Stimulated activated CD8-positive, alpha-beta memory T cell treated with anti-CD3 and anti-CD28 coated beads, Interleukin-4, amount 100 ng/mL, for 4 hours (primary cell): ENCODE measurements at places on chromosomes 7 and 10.

GRCh38 chr10:110802090-110802489 is 69.6 kb upstream of the PDCD4 start:
- no peak for DNase-seq

- DNase-seq = no peak
Measured at GRCh38 chr7:145339319-145339718, 503.5 kb upstream of the TPK1 start.

DNA sequence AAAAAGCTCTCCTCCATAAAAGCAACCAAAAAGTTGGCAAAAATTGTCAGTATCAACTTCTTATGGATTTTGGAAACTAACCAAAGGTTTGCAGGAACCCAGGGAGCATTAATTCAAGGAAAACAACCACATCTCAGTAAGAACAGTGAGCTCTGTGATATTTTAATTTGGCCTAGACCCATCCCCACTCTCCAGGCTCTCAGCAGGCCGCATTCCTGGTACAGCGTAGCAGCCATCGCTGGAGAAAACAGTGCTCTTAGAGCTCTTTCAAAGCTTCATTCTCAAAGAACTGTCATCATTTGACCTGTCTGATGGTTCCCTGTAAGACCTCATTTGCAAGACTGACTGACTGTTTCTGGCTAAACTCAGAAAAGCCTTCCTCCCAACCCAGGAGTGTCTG is 81.9 kb downstream of the NUDCD3 start:
- DNase-seq = no peak

DNA sequence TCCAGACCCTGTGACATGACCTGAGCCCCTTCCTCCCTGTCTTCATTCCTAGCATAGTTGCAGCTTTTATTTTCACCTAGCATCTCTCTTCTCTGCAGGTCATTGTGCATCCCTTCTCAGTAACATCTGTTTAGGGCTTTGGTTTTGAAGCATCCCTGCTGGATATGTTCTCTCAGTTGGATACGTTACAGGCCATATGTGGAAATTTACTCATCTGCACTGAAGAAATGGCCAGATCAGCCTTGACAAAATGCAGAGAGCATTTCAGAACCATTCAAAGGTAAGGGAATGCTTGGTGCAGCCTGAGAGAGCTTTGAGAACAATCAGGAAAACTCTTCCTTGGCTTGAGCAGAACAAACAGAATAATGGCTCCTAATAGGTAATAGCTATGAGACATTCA is 647.0 kb downstream of the KCNMA1 start:
- DNase-seq = no peak

DNA sequence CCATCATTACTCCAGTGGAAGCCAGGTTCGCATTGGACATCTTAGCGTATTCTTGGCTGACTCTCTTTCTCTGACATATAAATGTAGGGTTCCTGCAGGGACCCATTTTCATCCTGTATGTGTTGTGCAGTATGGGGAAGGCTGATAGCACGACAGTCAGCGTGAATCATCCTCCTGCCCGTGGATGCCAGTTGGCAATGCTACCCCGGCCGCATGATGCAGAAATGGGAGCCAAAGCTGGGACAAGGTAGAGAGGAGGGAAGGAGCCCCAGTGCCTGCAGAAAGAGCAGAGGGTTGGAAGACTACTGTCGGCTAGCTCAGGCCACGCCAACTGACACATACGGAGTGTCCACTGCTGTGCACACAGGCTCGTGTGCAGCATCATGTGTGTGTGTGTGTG is 251.6 kb downstream of the SKAP2 start:
- DNase-seq = no peak

- DNase-seq = peak; percentile 58
Measured at GRCh38 chr7:100221231-100221718, 1.5 kb downstream of the PVRIG start.

DNA sequence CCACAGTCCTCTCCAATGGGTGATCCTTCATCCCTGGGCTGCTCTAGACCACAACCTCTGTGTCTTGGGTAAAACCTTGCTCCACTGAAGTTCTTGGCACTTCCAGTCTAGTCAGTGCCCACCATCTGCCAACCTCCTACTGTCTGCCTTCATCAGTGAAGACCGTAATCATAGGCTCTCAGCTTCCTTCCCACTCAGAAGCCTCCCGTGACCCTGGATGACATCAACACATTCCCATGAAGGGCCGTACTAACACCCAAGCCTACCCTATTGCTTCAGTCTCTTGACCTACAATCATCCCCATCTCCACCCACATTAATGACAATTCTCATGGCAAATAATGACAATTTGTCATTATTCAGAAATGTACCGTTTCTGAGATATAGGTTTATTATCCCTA is 27.6 kb upstream of the GARS1 start:
- no peak for DNase-seq

DNA sequence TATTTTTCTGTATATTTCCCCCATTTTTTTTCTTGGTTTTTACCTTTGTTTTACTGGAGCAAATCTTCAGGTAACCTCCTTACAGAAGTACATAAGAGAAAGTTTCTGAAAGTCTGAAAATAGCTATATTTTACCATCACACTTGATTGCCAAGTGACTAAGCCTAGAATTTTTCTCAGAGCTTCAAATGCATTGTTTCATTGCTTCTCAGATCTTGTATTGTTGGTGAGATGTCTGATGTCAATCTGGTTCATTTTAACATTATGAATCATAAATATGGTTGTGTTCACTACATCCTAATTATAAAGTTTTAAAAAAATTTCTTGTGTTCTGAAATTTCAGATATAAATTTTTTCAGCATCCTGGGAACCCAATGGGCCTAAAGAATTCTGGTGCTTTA is 228.2 kb downstream of the AHR start:
- DNase-seq = no peak

DNA sequence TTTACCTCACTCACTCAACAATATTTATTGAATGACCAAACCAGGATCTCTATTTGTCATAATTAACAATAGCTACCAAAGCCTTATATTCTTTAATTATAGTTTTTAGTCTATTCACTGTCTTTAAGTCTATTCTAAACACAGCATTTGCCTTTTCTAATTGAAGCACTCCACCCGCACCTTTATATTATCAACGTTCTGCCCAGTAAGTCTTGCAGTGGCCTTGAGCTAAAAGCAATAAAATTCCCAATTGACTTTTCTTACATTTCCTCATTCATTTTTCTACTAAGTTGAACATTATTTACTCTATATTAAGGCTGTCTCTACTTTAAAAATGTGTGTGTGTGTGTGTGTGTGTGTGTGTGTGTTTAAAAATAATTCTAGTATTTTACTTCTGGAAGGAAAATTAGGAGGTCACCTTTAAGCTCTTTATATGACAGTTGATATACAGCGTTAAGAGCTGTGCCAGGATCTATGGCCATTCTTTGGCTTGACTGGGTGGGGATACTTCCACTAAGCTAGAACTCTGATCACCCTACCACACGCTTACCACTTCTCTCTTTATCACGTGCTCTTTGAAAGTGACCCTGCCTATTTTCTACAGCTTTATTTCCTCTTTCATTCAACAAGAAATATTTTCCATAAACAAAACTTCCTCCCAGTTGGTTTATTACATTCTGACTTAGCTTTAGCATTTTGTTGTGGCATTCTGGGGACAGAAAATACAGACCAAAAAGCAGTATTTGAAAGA is 8.8 kb downstream of the PAPSS2 start:
- DNase-seq = no peak

DNA sequence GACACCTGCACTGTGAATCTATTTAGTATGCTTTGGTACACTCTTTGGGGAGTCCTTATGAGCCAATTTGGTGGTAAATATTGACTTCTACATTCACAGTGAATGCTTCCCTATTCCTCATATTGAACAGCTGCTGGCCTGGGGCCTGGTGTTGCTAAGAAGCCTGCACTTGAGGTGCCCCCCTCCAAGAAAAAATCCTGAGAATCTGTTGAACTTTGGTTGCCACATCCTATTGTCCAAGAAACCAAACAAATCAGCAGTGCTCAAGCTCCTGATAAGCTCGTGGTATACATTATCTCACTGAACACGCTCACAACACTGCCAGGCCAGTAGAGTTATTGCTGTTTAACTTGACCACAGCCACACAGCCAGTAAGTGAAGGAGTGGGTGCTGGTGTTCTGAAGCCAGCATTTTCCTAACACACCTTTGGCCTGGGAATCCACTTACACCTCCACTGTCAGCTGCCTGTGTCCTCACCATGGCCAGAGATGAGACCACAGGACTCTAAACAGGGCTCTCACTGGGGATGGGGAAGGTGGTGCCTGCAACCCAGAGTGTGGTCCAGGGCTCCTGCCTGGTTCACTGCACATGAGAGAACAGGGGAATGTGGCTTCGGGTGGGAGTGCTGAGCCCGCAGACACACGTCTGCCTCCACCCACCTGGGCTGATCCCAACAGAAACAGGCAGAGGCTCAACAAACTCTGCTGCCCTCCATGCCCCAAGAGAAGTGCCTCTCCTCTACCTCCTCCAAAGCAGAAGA is 6.7 kb downstream of the DDC start:
- no peak for DNase-seq

- DNase-seq = no peak
Measured at GRCh38 chr7:155191137-155191536, 106.5 kb upstream of the INSIG1 start.
